Cardiac muscle cell (in vitro differentiated cells and primary cell): ENCODE measurements at places on chromosomes 1 and 21. TPM values are rescaled to one million over a fixed set of nuclear protein-coding genes. Genes with fewer than 3 reads are reported as not detected.

Gene ZZZ3
- total RNA-seq, result 43.5 and 48.6 TPM in 2 replicates

Gene DRAM2
- total RNA-seq, result 51.6 and 64.7 TPM in 2 replicates

Gene MYCL
- 8.1 and 11.1 TPM in 2 replicates for total RNA-seq

Gene CFAP74
- 0.63 and 0.67 TPM in 2 replicates for total RNA-seq

Gene MATN1
- 0.28 and 0.36 TPM in 2 replicates for total RNA-seq

Gene HENMT1
- total RNA-seq, result 0.56 and 1.1 TPM in 2 replicates

Gene CFHR4
- total RNA-seq, result not detected in 2 replicates

Gene NR1I3
- total RNA-seq, result 0.33 TPM in 1 of 2 replicates, not detected in the other

- DNase-seq, result no peak
- H3K36me3 ChIP-seq, result no peaks in the 10 kb centered on the region
- H3K27ac ChIP-seq, result no peak overlapping the region
- no peaks in the 10 kb centered on the region for H3K4me1 ChIP-seq
- no peaks in the 10 kb centered on the region for H3K27me3 ChIP-seq
These were observed 362.9 kb upstream of the VAMP3 start for GRCh38 chr1:7407980-7408770.

- peak; percentile 68 for DNase-seq
- H3K4me3 ChIP-seq, result peak overlapping the region; percentile 87
- H3K36me3 ChIP-seq, result no peaks in the 10 kb centered on the region
- H3K27ac ChIP-seq, result peak overlapping the region; percentile 99
- H3K4me1 ChIP-seq, result peaks cover 28% of the 10 kb centered on the region
- H3K27me3 ChIP-seq, result no peaks in the 10 kb centered on the region
These were observed 1.0 kb downstream of the DNAJB4 start for GRCh38 chr1:78005755-78006154.

DNA sequence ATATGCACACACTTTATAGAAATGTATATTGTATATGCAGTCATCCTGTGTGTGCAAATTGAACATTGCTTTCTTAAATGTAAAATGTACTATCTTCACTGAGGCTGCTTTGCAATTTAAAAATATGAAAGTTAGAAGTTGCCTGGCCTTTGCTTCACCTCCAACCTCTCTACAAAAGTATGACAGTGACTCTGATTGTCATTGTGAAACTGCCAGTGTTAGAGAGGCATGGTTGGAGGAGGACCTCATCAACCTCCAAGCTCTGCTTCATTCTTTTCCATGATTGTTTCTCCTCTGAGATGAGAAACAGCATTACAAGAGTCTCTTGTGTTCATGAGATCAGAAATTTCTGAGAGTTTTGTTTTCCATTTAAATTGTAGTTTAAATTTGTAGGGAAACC is 185.5 kb downstream of the ZC3H11B start:
- no peak for DNase-seq
- H3K4me1 ChIP-seq, result peaks cover 3% of the 10 kb centered on the region
- no peak overlapping the region for H3K4me3 ChIP-seq
- H3K27me3 ChIP-seq, result no peaks in the 10 kb centered on the region

GRCh38 chr21:40733024-40733397 is 113.9 kb downstream of the DSCAM start:
- H3K4me1 ChIP-seq, result peaks cover 3% of the 10 kb centered on the region
- H3K27ac ChIP-seq, result no peak overlapping the region
- H3K27me3 ChIP-seq, result no peaks in the 10 kb centered on the region
- no peaks in the 10 kb centered on the region for H3K36me3 ChIP-seq

DNA sequence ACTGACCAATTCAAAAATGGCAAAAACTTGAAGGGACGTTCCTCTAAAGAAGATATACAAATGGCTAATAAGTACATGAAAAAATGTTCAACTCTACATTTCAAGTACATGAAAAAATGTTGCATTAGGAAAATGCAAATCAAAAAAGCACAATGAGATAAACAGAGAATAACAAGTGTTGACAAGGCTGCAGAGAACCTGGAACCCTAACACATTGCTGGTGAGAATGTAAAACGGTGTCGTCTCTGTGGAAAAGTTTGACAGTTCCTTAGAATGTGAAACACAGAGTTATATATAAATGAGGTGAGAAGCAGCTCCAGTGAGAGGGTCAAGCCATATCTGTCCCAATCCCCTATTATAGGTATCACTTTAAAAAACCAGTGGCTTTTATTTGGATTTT is 44.6 kb upstream of the RBM34 start:
- no peaks in the 10 kb centered on the region for H3K4me1 ChIP-seq
- no peaks in the 10 kb centered on the region for H3K27me3 ChIP-seq
- H3K36me3 ChIP-seq, result peaks cover 34% of the 10 kb centered on the region
- no peak for DNase-seq
- H3K27ac ChIP-seq, result no peak overlapping the region

DNA sequence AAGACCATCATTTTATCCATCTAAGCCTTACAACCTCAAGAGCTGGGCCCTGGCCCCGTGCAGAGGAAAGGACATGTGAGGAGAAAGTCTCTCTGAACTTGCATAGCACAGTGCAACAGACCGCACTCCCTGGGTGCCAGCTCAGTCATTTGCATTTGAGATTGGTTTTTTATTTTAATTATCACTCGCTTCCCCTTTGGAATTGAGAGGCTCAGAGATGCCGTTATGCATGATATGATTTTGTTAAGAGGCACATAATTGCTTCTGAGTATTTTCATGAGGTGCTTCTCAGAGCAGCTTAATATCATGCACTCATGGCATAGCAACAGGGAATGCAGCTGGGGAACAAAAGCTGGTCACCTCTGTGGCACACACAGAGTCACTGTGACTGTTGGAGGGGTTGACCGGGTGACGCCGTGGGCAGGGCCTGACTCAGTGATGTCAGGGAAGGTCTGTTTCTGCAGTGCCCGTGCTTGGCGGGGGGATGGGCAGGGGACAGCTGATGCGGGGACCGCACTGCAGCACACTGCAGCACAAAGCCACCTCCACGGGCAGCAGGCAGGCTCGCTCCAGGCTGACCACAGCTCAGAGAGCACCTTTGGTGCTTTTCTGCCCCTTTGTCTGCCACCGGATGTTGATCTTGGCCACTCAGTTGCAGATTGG is 43.2 kb upstream of the VAMP3 start:
- no peak for DNase-seq
- no peak overlapping the region for H3K4me3 ChIP-seq
- H3K27ac ChIP-seq, result no peak overlapping the region
- H3K27me3 ChIP-seq, result no peaks in the 10 kb centered on the region
- H3K4me1 ChIP-seq, result no peaks in the 10 kb centered on the region
- no peaks in the 10 kb centered on the region for H3K36me3 ChIP-seq

DNA sequence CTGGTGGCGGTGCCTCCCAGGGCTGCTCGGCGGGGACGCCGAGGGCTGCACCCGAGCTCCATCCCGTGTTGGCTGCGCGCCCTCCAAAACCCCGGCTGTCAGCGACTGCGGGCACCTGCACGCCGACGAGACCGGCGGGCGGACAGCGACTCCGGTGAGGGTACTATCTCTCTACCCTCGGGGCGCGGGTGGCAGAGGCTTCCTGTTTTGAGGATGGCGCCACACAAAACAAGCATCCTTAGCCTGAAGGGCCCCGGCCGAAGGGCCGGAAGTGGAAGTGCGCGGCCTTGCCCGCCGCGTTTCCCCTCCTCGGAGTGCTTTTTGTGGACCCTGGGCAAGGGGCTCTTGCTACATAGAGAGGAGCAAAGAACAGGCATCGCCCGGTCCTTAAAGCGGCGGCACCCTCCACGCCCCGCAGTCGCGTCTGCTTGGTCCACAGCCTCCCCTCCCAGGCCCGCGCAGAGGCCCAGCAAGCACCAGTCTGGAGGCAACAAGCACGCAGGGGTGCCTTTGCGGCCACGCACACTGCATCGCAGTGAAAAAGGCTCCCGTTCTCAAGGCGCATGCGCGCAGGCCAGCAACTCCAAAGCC is 561 bp upstream of the COQ8A start:
- no peaks in the 10 kb centered on the region for H3K27me3 ChIP-seq
- H3K27ac ChIP-seq, result peak overlapping the region; percentile 88
- peak overlapping the region; percentile 33 for H3K4me3 ChIP-seq
- peaks cover 7% of the 10 kb centered on the region for H3K4me1 ChIP-seq
- H3K36me3 ChIP-seq, result no peaks in the 10 kb centered on the region

GRCh38 chr1:204961765-204962419 is 81.1 kb upstream of the CNTN2 start:
- no peak for DNase-seq
- no peaks in the 10 kb centered on the region for H3K36me3 ChIP-seq
- H3K4me1 ChIP-seq, result peaks cover 6% of the 10 kb centered on the region
- no peak overlapping the region for H3K27ac ChIP-seq
- peaks cover 3% of the 10 kb centered on the region for H3K27me3 ChIP-seq

- no peaks in the 10 kb centered on the region for H3K4me1 ChIP-seq
- no peak overlapping the region for H3K4me3 ChIP-seq
- no peak for DNase-seq
- H3K27ac ChIP-seq, result no peak overlapping the region
These were observed 41.0 kb downstream of the KCNT2 start for GRCh38 chr1:196567238-196567637.

DNA sequence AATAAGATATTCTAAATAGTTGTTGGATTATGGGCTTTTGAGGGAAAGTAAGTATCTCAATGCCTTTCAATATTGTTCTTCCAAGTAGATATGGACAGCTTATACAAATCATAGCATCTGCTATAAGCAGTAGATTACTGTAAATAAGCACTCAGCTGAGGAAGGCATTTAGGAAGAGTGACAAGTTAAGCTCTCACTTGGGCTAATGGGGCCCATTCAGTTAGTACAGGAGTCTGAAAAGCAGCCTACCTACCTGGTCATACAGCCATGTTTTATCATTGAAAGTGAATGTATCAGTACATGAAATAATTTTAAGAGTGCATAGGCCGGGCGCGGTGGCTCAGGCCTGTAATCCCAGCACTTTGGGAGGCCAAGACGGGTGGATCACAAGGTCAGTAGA is 73.1 kb downstream of the APP start:
- no peaks in the 10 kb centered on the region for H3K36me3 ChIP-seq
- H3K4me1 ChIP-seq, result no peaks in the 10 kb centered on the region
- no peak overlapping the region for H3K4me3 ChIP-seq
- DNase-seq, result no peak
- no peaks in the 10 kb centered on the region for H3K27me3 ChIP-seq
- no peak overlapping the region for H3K27ac ChIP-seq

DNA sequence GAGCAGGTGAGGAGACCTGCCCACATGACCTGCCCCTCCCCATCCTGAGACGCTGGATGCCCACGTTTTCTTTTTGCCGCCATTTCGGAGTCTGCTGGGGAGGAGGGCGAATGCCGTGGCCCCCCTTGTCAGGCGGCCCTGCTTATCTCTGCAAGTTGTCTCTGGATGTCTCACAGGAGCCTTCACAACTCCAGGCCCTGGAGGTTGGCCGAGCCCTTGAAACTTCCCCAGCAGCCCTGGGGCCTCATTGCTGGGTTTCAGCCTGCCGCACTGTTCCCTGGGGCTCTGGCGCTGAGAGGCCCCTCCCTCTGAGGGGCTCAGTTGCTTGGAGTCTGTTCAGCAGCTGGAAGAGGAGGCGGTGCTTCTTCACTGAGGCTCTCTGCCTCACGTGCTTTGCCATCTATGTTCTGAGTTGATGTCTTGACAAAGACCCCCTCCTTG is 29.8 kb upstream of the ZBTB21 start:
- H3K36me3 ChIP-seq, result no peaks in the 10 kb centered on the region
- H3K27ac ChIP-seq, result no peak overlapping the region
- no peaks in the 10 kb centered on the region for H3K27me3 ChIP-seq
- H3K4me1 ChIP-seq, result no peaks in the 10 kb centered on the region
- peak; percentile 82 for DNase-seq

DNA sequence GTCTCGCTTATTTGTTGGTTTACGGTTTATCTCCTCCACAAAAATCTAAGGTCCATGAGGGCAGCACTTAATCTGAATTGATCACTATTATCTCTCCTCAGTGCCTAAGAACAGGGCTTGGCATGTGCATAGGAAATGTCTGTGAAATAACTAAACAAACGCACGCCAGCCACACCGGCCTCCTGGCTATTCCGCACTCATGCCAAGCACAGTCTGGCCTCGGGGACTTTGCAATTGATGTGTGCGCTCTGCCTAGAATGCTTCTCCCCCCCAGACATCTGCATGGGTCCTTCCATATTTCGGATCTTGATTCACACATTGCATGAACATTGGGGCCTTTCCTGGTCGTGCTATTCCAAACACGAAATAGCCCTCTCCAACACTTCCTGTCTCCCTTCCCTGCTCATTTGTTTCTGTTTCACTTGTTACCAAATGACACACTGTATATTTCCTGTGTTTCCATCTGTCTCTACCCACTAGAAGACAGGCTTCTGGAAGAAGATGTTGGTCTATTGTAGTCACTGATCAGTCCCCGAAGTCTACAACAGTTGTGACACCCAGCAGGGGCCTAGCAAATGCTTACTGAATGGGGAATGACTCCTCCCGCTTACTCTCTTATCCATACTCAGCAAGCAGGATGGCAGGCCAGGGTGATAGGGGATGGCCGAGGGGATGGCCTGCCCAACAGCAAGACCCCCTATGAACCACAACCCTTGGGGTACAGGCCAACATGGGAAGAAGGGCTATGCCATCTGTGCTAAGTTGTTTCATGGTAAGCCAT is 93.9 kb downstream of the GLIS1 start:
- no peak for DNase-seq
- no peaks in the 10 kb centered on the region for H3K36me3 ChIP-seq
- no peak overlapping the region for H3K4me3 ChIP-seq
- no peaks in the 10 kb centered on the region for H3K4me1 ChIP-seq
- H3K27me3 ChIP-seq, result no peaks in the 10 kb centered on the region

GRCh38 chr1:174005032-174005431 is 17.1 kb downstream of the RC3H1 start:
- H3K36me3 ChIP-seq, result peaks cover 1% of the 10 kb centered on the region
- H3K27ac ChIP-seq, result no peak overlapping the region
- H3K4me3 ChIP-seq, result no peak overlapping the region
- peaks cover 21% of the 10 kb centered on the region for H3K4me1 ChIP-seq
- peak; percentile 75 for DNase-seq

DNA sequence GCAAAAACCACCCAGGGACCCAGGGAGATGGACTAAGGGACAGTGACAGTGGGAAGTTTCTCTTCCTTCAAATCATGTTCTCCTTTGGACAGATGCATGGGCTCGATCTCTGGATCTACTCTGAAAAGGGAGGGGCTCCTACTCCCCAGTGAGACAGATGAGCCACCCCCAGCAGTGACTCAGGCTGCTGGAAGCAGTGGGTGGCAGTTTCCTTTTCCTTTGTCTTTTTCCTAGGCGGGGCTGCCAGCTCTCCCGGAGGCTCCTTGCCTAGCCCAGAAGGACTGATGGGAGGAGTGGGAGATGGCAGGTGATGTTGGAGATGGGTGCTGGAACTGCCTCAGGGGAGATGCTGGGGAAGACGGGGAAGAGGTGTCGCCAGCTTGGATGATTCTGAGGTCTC is 41.0 kb upstream of the IGSF21 start:
- no peaks in the 10 kb centered on the region for H3K36me3 ChIP-seq
- H3K4me3 ChIP-seq, result no peak overlapping the region
- no peak for DNase-seq
- H3K27ac ChIP-seq, result no peak overlapping the region

GRCh38 chr1:172738389-172738788 is 79.5 kb downstream of the FASLG start:
- H3K27me3 ChIP-seq, result peaks cover 5% of the 10 kb centered on the region
- H3K27ac ChIP-seq, result no peak overlapping the region
- H3K4me3 ChIP-seq, result no peak overlapping the region
- H3K36me3 ChIP-seq, result no peaks in the 10 kb centered on the region
- no peaks in the 10 kb centered on the region for H3K4me1 ChIP-seq
- DNase-seq, result no peak

GRCh38 chr1:78072216-78072615 is 26.4 kb downstream of the GIPC2 start:
- H3K36me3 ChIP-seq, result no peaks in the 10 kb centered on the region
- no peaks in the 10 kb centered on the region for H3K4me1 ChIP-seq
- DNase-seq, result no peak
- no peak overlapping the region for H3K27ac ChIP-seq

- H3K4me1 ChIP-seq, result no peaks in the 10 kb centered on the region
- peaks cover 13% of the 10 kb centered on the region for H3K27me3 ChIP-seq
- no peaks in the 10 kb centered on the region for H3K36me3 ChIP-seq
- no peak overlapping the region for H3K4me3 ChIP-seq
- H3K27ac ChIP-seq, result no peak overlapping the region
These were observed 16.6 kb upstream of the CCDC181 start for GRCh38 chr1:169443923-169444322.
